Subcutaneous adipose tissue (tissue), 4 donors: ENCODE measurements at places on chromosomes 7 and 10. TPM values are rescaled to one million over a fixed set of nuclear protein-coding genes. Genes with fewer than 3 reads are reported as not detected.

The LRRC18 gene
- total RNA-seq, result not detected

The NUTM2A gene
- total RNA-seq, result 0.82 TPM

The FGFR2 gene
- 11.3 TPM for total RNA-seq

The STEAP4 gene
- total RNA-seq, result 87.1 TPM

The SKIDA1 gene
- 2.6 TPM for total RNA-seq

The NUPR2 gene
- total RNA-seq, result not detected

The COL28A1 gene
- 1.5 TPM for total RNA-seq

The TFEC gene
- total RNA-seq, result 18.9 TPM

The ADRA2A gene
- 10.3 TPM for total RNA-seq

The FOXP2 gene
- 11.3 TPM for total RNA-seq

The SUGCT gene
- total RNA-seq, result 1.9 TPM

The DOCK1 gene
- total RNA-seq, result 53.5 TPM

The TBX20 gene
- not detected for total RNA-seq

The GNAT3 gene
- total RNA-seq, result not detected

The HOXA5 gene
- total RNA-seq, result 2.9 TPM

The SYCE1 gene
- total RNA-seq, result 13.2 TPM

The SAP25 gene
- not detected for total RNA-seq

The GIMAP2 gene
- total RNA-seq, result 24.2 TPM

The GFRA1 gene
- total RNA-seq, result 78.9 TPM

The IQUB gene
- total RNA-seq, result 0.51 TPM

The TNKS2 gene
- total RNA-seq, result 48.1 TPM

The RBM20 gene
- 6.0 TPM for total RNA-seq

The CPA2 gene
- total RNA-seq, result not detected

The COBL gene
- 1.8 TPM for total RNA-seq

The MYH16 gene
- not detected for total RNA-seq

The DNAJC30 gene
- 3.3 TPM for total RNA-seq

The CYP17A1 gene
- total RNA-seq, result not detected

The IDI2 gene
- not detected for total RNA-seq
